ENCODE measurements at places on chromosomes 2 and 18. TPM values are rescaled to one million over a fixed set of nuclear protein-coding genes. Genes with fewer than 3 reads are reported as not detected.

ABCB11 gene
- 0.03 TPM for polyA plus RNA-seq

FEV gene
- polyA plus RNA-seq, result not detected

PROKR1 gene
- 0.01 TPM for polyA plus RNA-seq

SRSF7 gene
- polyA plus RNA-seq, result 111 TPM

FHOD3 gene
- 10.8 TPM for polyA plus RNA-seq

UGT1A8 gene
- not detected for polyA plus RNA-seq

INHBB gene
- 7.4 TPM for polyA plus RNA-seq

GRCh38 chr2:48566592-48567310 lies 36.8 kb downstream of the STON1 start:
- DNase-seq, result no peak

- DNase-seq, result no peak
Measured at GRCh38 chr18:36352384-36352783, 54.9 kb downstream of the FHOD3 start.

DNA sequence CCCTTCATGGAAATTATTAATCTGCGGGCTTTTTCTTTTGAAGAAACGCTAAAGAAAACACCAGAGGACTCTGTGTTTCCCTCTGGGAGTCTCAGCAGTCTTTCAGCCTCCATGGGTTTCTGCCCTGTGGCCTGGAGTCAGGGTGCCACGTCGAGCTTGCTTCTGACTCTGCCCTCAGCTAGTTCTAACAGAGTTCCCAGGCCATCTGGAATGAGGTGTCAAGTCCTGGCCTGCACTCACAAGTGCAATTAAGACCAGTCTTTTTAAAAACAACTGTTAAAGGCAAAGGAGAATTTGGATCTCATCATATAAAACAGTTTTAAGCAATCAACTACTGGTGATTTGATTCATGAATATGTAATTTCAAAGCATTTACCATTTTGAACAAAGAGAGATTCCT lies 157.3 kb downstream of the RHBDD1 start:
- no peak for DNase-seq

DNA sequence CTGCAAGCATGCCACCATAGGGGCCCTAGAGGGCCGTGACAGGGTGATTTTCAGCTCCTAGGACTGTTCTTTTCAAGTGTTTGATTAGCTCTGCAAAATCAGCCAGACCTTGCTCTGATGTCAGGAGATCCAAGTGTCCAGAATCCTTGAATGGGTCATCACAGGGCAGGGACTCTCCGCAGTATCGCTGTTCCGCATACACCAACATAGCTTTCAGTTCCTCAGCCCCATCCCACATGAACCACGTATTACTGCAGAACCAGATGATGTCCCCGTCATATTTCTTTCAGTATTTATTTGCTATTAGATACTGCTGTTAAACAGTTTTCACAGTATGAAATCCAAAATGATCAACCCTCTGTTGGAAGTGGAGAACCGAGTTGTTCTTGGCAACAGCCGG lies 46.6 kb upstream of the RFX8 start:
- no peak for DNase-seq

GRCh38 chr18:58223717-58224424 lies 179.8 kb downstream of the NEDD4L start:
- no peak for DNase-seq

- DNase-seq, result no peak
Measured at GRCh38 chr2:191202881-191203397, 42.3 kb upstream of the MYO1B start.

DNA sequence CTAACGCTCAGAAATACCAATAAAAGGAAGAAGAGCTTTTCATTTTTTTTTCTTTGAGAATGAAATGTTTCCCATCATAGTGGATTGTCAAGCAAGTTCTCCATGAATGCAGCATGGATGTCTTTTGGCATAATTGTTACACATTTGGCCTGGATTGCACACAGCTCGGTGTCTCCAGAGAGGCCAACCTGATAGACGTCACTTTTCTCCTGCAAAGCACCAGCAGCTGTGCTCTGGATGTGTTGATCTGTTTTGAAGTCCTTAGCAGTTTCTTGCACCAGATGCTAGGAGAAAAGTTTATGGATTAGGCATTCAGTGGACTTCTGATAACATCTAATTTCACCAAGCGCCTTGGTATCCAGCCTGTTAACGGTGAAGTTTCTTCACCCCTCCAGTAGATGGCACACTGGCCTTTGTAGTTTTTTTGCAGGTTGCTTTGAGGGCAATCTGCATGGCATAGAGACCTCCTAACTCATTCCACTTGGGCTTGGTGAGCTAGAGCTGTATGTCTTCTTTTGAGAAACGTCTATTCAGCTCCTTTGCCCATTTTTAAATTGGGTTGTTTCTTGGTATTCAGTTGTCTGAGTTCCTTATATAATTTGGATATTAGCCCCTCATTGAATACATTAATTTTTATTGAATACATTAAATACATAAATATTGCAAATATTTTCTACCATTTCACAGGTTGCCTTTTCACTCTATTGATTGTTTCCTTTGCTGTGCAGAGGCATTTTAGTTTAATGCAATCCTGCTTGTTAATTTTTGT lies 59.7 kb downstream of the PTH2R start:
- DNase-seq, result no peak

DNA sequence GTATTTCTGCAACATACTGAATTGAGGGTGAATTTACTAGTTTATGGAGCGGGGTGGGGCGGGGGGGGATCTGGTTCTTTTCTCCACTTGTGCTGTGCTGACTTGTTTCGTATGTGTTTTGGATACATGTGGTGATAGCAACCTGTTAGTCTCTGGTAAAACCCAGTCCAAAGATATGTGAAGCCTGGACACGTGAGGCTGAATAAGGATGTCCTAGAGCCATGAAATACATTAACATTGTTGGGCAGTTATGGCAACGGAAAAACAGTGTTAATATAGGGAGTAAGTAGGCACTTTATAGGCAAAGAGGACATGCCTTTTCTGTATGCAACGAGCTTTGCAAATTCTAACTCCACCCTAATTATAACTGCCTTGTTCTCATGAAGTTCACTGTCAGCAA lies 42.1 kb upstream of the NEMP2 start:
- DNase-seq, result no peak

GRCh38 chr2:47782381-47782670 lies 619 bp upstream of the MSH6 start:
- DNase-seq, result no peak

GRCh38 chr2:135792401-135793150 lies 44.4 kb downstream of the LCT start:
- no peak for DNase-seq

GRCh38 chr18:75204732-75205513 lies 4.0 kb downstream of the PTGR3 start:
- peak; percentile 36 for DNase-seq

DNA sequence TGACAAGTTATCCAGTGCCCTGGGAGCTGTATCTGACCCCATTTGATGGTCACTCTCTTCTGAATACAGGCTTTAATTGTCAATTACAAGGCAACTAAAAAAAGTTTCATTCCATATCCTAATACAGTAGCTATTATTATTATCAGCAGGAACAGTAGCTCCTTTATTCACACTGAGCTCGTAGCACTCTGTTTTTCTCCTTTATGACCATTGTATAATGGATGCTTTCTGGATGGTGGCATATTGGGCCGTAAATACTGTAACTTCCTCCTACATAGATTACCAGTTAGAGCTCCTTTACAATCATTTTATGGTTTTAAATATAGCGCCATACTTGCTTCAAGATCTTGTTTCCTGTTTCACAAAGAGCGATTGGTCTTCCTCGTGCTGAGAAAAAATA lies 1040.3 kb downstream of the TSN start:
- DNase-seq, result no peak

GRCh38 chr2:210546424-210547208 lies 9.8 kb upstream of the CPS1 start:
- DNase-seq, result no peak

GRCh38 chr2:96662360-96662759 lies 19.8 kb downstream of the FER1L5 start:
- no peak for DNase-seq

- DNase-seq, result no peak
Measured at GRCh38 chr18:40607542-40608148, 1347.4 kb upstream of the PIK3C3 start.

GRCh38 chr2:229087843-229088516 lies 183.1 kb downstream of the PID1 start:
- DNase-seq, result no peak

DNA sequence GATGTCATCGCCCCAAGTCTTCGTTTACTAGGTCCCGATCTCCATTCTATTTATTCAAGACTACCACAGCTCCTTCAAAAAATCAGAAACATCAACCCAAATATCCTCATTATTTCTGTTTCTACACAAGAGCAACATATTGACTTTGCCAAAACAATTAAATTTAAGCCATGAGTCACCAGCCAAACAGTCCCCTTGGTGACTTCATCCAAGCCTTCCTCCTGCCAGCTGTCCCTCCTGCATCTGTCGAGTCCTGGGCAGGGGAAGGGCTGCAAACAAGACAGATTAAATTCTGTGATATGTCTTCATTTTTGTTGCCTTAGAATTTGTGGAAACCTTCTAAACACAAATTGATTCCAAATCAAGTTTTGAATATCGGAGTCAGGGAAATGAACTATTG lies 110.3 kb downstream of the SP3 start:
- DNase-seq, result peak; percentile 25

DNA sequence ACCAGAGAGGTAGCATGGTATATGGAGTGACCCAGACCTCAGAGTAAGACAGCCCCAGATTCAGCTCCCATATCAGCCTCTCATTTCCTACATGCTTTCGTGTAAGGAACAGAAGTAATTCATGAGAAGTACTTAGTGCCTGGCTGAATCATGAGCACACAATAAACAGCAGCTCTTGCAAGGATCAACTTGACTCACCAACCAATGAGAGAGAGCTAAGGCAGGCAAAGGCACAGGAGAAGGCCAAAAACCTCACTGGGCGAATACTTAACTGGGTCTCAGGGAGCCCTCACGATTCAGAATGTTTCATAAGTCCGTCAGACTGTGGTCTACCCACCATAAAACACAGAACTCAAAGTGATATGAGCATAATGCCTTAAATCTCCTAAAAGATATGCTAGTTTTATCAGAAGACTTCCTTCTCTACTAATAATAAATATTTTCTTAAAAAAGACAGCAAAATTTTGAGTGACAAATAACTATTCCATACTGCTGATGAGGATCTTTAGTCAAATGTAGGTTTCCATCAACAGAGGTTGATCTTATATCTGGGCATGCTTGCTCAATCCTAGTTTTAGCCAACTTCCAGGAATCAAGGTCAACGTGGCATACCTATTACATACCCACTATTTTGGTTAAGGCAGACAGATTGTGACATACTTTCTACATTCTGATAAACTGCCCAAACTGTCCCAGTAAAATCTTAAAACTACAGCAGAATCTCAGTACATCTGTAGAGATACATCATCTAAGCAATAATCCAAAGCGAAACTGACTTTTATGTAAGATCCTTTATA lies 34.9 kb downstream of the IMMT start:
- no peak for DNase-seq

- DNase-seq, result no peak
Measured at GRCh38 chr2:96131152-96131812, 7.0 kb downstream of the ASTL start.

GRCh38 chr2:64697297-64698176 lies 43.8 kb upstream of the SERTAD2 start:
- DNase-seq, result no peak

DNA sequence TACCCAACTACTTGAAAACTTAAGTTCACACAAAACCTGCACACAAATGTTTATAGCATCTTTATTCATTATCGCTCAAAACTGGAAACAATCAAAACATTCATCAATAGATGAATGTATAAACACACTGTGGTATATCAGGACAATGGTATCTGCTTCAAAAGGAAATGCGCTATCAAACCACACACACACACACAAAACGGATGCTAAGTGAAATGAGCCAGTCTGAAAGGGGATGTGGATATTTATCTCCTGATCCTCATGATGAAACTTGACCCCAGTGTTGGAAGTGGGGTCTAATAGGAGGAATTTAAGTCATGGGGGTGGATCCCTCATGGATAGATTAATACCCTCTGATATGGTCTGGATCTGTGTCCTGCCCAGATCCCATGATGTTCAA lies 22.0 kb downstream of the PDCL3 start:
- no peak for DNase-seq

DNA sequence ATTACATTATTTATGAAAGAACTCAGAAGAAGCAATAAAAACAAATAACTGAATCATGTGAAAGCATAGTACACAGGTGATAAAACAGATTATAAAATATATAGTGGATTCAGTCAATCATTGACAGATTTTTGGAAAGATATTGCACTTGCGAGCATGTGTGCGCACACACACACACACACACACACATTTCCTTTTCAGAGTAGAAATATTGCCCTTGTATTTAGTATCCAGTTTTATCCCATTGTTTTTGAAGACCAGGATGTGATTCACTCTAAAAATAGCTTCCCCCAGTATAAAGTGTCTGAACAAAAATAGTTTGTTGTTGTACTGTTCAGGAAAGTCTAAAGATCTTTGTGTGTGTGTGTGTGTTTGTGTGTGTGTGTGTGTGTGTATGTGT lies 145.5 kb downstream of the CALCRL start:
- no peak for DNase-seq

- no peak for DNase-seq
Measured at GRCh38 chr18:47490882-47491281, 239.4 kb upstream of the SKOR2 start.

DNA sequence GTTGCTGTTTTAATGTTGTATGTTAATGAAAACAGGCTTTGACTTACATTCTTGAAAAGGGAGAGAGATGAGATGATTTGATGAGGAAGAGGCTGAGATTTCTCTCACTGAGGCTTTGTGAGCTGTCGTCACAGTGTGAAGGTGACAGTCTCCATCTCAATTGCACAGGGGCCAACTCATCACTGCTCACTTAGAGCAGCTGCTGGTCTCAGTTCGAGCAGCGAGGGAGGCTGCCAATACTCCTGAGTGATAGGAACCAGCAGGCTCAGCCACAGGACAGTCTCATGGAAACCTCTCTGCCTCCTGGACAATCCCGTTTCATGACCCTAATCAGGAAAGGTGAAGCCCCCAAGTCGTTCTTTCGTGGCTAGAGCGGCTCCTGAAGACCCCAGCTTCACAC lies 170.7 kb upstream of the SOX11 start:
- DNase-seq, result no peak

DNA sequence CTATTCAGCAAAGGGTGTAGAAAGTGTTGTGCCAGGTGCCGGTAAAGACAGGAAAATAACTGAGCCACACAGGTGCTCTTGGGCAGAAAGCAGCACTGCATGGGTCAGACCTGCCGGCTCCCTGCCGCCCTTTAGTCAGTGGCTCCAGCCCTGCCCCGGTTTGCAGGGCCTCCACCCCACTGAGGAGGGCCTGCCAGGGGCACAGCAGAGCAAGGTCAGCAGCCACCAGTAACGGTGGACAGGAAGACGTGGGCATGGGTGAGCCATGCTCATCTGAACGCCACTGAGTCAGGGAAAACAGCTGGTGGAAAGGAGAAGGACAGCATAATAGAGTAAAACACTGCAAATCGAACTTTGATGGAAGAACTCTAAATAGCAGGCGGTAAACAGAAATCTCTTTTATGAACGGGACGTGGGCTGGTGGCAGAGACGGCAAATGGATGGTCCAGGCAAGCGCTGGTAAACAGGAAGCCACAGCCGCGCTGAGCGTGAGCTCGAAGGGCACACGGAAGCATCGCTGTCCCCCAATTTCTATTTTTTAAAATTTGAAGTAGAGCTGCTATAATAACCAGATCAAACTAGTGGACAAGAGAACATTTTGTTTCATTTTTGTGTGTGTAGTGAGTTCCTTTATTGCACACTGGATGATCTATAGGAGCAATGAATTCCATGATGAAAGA lies 141.8 kb upstream of the ALKAL2 start:
- no peak for DNase-seq

- DNase-seq, result peak; percentile 59
Measured at GRCh38 chr2:53490659-53491058, 276.9 kb upstream of the CHAC2 start.

All from psoas muscle (tissue), 8 donors.